Skeletal muscle cell (primary cell): ENCODE measurements at places on chromosomes 6 and 20.

- DNase-seq = no peak
Measured at GRCh38 chr6:53547166-53547810, 2.4 kb upstream of the GCLC start.

- no peak for DNase-seq
Measured at GRCh38 chr6:82040405-82041221, 206.9 kb downstream of the IBTK start.

- no peak for DNase-seq
Measured at GRCh38 chr6:146551545-146551944, 7.9 kb downstream of the RAB32 start.

DNA sequence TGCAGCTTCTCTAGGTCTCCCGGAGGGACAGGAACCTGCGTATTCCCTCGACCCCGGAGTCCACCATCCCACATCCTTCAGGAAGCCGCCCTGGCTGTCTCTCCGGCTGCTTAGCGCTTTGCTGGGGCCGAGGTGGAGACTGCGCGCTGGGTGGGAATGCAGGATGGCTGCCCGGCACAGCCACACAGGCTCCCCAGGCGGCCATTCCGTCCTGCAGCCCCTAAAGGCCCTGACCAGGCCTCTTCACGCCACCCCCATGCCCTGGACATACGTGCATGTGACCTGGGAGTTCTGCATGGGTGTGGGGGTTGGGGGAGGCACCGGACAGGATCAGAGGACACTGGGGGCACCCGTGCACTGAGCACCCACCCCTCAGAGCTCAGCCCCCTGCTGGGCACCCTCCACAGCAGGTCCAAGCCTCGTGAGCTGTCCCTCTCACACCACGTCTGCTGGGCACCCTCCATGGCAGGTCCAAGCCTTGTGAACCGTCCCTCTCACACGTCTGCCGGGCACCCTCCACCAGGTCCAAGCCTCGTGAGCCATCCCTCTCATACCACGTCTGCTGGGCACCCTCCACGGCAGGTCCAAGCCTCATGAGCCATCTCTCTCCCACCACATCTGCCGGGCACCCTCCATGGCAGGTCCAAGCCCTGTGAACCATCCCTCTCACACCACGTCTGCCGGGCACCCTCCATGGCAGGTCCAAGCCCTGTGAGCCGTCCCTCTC, 40.4 kb upstream of the CHRNA4 start:
- DNase-seq = no peak

GRCh38 chr20:51529758-51530157, 12.8 kb downstream of the NFATC2 start:
- no peak for DNase-seq
